ENCODE measurements at places on chromosomes 7 and 10.

DNA sequence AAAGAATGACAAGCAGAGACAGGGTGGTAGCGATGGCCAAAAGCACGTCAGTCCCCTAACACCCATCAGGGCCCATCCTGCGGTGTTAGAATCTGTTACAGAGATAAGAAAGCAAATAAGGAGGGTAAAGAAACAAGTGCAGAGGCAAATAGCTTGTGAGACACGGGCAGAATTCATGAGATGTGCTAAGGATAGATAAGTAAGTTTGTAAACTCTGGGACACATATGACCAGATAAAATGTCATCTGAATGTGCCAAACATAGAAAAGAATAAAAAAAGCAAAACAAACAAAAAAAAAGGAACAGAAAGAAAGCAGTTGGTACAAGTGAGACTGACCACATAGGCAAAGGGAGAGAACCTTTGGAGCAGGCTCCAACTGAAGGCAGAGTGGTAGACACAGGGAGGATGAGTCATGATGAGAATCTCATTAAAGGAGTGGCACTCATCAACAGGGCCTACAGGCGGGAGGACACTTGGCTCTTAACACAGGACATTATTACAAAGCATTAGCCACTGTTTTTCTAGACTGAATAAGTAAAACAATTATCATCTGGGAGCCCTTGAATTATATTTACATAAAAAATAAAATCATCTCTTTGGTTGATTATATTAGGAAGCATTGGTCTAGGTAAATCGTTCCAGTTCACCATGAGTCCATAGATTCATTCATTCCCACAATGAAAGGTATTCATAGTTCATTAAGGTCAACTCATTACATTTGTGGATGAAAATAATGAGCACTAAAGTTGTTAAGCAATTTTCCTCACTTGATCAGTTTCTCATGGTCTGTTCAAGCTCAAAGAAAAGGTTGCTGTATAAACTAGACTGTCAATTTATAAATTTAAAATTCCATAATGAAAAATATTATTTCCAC is 21.5 kb upstream of the EPHB6 start:
- no peaks in the 10 kb centered on the region for H3K36me3 ChIP-seq
- H3K27me3 ChIP-seq: no peaks in the 10 kb centered on the region
- H3K4me3 ChIP-seq: no peak overlapping the region
- DNase-seq: no peak

DNA sequence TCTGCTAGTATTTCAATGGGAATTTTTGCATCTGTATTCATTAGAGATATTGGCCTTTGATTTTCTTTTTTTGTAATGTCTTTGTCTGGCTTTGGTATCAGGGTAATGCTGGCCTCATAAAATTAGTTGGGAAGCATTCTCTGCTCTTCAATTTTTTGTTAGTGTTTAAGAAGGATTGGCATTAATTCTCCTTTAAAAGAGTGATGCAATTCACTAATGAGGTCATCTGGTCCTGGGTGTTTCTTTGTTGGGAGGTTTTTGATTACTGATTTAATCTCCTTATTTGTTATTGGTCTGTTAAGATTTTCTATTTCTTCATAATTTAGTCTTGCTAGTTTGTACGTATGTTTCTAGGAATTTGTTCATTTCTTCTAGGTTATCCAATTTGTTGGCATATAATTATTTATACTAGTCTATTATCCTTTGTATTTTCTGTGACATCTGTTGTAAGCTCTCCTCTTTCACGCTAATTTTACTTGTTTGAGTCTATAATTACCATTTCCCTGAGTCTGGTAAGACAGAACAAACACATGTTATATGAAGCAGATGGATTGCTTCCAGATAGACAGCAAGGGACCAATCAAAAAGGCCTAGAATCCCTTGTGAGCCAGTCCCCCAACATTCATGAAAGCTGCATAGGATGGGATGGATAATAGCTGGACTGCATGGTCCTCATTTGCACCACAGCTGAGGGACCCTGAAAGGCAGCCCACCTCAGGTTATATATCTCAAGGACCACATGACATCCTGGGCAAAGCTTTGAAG is 54.4 kb downstream of the MTPAP start:
- H3K4me1 ChIP-seq: no peaks in the 10 kb centered on the region
- no peak overlapping the region for H3K4me3 ChIP-seq
- H3K36me3 ChIP-seq: no peaks in the 10 kb centered on the region
- H3K27ac ChIP-seq: no peak overlapping the region

GRCh38 chr10:110076559-110077318 is 69.0 kb downstream of the ADD3 start:
- H3K4me1 ChIP-seq: peaks cover 56% of the 10 kb centered on the region
- H3K27ac ChIP-seq: peak overlapping the region; percentile 67
- no peaks in the 10 kb centered on the region for H3K36me3 ChIP-seq
- no peaks in the 10 kb centered on the region for H3K27me3 ChIP-seq
- H3K4me3 ChIP-seq: peak overlapping the region; percentile 13
- DNase-seq: peak; percentile 90

DNA sequence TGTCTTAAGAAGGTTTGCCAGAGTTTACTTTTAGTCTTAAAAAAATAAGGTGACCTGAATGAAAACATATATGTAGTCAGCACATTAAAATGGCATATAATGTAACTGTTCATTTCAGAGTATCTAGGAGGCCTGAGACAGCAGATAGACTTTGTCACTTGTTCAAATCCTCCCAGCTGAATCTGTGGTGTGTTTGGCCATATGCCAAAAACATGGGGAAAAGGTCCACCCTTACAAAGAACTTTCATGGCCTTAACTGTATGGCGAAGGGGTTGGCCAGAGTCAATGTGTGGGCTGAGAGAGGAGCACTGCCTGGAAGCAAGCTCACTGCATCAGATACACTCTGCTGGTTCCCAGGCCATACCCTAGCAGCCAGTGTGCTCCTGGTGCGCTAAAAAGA is 113.7 kb downstream of the ALOX5 start:
- H3K36me3 ChIP-seq: peaks cover 16% of the 10 kb centered on the region
- no peaks in the 10 kb centered on the region for H3K27me3 ChIP-seq
- H3K27ac ChIP-seq: no peak overlapping the region
- no peak for DNase-seq

GRCh38 chr7:157271991-157272324 is 64.8 kb upstream of the DNAJB6 start:
- H3K27me3 ChIP-seq: no peaks in the 10 kb centered on the region
- H3K4me3 ChIP-seq: no peak overlapping the region
- H3K27ac ChIP-seq: no peak overlapping the region

- H3K27me3 ChIP-seq: no peaks in the 10 kb centered on the region
- no peak for DNase-seq
- H3K4me1 ChIP-seq: peaks cover 3% of the 10 kb centered on the region
- no peak overlapping the region for H3K4me3 ChIP-seq
- H3K36me3 ChIP-seq: no peaks in the 10 kb centered on the region
Measured at GRCh38 chr7:99167072-99167471, 23.2 kb upstream of the SMURF1 start.

GRCh38 chr7:22837308-22837707 is 14.7 kb upstream of the TOMM7 start:
- no peaks in the 10 kb centered on the region for H3K36me3 ChIP-seq
- no peak for DNase-seq
- no peak overlapping the region for H3K4me3 ChIP-seq
- H3K27me3 ChIP-seq: no peaks in the 10 kb centered on the region

DNA sequence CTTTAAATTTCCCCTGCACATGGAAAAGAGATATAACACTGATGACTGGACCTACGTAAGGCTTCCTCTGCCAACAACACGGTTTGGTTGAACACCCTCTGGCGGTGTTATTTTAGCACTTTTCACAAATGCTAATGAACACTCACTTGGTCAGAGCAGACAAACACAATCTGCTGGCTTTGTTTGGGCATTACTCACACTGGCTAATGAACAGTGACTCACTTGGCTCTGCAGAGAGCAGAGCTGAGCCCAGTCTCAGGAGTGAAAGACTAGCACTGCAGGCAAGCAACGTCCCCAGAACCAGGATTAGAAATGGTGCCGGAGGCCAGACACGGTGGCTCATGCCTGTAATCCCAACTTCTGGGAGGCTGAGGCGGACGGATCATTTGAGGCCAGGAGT is 430.8 kb downstream of the PLXNA4 start:
- no peaks in the 10 kb centered on the region for H3K4me1 ChIP-seq
- no peak for DNase-seq

DNA sequence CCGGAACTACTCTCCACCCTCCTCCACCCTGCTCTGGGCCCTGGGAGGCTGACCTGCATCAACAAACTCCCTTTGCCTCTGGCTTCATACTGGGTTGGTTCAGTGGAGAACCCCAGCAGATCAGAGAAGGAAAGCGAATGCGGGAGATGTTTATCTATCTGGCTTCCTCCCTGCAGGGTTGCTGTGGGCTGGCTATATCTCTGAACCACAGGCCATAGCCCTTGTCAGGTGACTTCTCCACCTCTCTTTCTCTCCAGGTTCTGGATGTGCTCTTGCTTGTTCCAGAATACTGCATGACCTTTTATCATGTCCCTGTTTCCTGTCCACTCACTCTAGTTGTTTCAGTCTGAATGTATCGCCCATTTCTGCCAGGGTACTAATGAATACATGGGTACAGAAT is 51.7 kb upstream of the IFRD1 start:
- peaks cover 21% of the 10 kb centered on the region for H3K4me1 ChIP-seq
- H3K27ac ChIP-seq: no peak overlapping the region
- no peaks in the 10 kb centered on the region for H3K36me3 ChIP-seq

GRCh38 chr7:154581251-154581890 is 421.6 kb downstream of the PAXIP1 start:
- H3K4me1 ChIP-seq: no peaks in the 10 kb centered on the region
- H3K27ac ChIP-seq: no peak overlapping the region
- H3K36me3 ChIP-seq: no peaks in the 10 kb centered on the region
- H3K4me3 ChIP-seq: no peak overlapping the region
- H3K27me3 ChIP-seq: no peaks in the 10 kb centered on the region

DNA sequence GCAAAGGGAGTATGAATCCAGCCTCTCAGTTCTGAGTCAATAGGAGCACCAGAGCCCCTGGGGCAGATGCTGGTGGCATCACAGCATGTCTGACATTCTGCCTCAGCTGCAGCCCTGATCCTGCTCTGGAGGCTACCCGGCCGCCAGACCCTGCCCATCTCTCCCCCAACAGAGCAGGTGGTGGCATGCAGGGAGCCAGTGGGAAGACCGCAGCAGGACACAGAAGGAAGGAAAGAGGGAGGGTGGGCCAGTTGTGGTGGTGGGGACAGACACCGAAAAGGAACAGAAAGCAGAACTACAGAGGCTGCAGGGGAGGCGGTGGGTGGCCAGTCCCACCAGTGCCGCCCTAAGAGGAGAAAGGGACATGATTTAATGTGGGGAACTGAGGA is 35.3 kb downstream of the BLNK start:
- H3K4me3 ChIP-seq: peak overlapping the region; percentile 26
- H3K27ac ChIP-seq: no peak overlapping the region
- H3K36me3 ChIP-seq: no peaks in the 10 kb centered on the region
- peak; percentile 94 for DNase-seq
- peaks cover 30% of the 10 kb centered on the region for H3K4me1 ChIP-seq

GRCh38 chr7:20351901-20352300 is 21.2 kb downstream of the ITGB8 start:
- DNase-seq: no peak
- H3K27me3 ChIP-seq: no peaks in the 10 kb centered on the region
- no peak overlapping the region for H3K27ac ChIP-seq
- H3K4me3 ChIP-seq: no peak overlapping the region
- no peaks in the 10 kb centered on the region for H3K4me1 ChIP-seq

GRCh38 chr10:13882119-13882711 is 295.4 kb downstream of the PRPF18 start:
- DNase-seq: peak; percentile 65
- H3K36me3 ChIP-seq: no peaks in the 10 kb centered on the region
- H3K27me3 ChIP-seq: peaks cover 35% of the 10 kb centered on the region
- no peak overlapping the region for H3K27ac ChIP-seq
- H3K4me1 ChIP-seq: peaks cover 16% of the 10 kb centered on the region
- H3K4me3 ChIP-seq: peak overlapping the region; percentile 9

GRCh38 chr7:26993816-26994810 is 101.7 kb downstream of the HOXA1 start:
- no peaks in the 10 kb centered on the region for H3K27me3 ChIP-seq
- no peak overlapping the region for H3K4me3 ChIP-seq
- DNase-seq: no peak

GRCh38 chr10:76270464-76270863 is 839.0 kb downstream of the LRMDA start:
- no peaks in the 10 kb centered on the region for H3K4me1 ChIP-seq
- no peak for DNase-seq
- no peak overlapping the region for H3K4me3 ChIP-seq
- H3K36me3 ChIP-seq: no peaks in the 10 kb centered on the region
- no peaks in the 10 kb centered on the region for H3K27me3 ChIP-seq

DNA sequence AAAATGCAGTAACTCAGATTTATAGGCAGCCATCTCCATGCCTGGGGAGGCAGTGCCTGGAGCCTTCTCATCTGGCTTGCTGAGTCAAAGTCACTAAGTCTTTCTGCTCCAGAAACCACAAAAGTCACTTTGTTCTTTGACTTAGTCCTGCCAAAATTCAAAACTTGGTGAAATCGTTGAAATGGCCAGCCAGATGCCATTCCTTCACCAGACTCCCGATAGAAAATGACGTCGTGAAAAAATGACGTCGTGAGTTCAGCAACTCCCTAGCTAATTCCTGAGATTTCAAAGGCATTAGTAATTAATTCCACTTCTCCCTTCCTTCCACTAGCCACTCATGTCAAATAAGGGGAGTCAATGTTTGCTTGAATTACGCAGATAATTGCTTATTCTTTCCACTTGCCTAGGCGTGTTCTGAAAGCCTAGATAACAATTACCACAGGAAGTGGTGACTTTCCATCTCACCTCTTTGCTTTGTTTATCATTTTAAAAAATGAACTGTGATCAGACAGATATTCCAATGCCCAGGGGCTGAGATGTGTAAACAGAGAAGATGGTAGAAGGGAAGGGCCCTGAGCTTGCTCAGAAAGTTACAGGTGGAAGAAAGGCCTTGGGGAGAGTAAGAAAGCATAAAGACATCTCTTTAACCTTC is 48.5 kb upstream of the OSBPL3 start:
- no peak overlapping the region for H3K27ac ChIP-seq
- H3K27me3 ChIP-seq: no peaks in the 10 kb centered on the region
- no peak overlapping the region for H3K4me3 ChIP-seq
- no peaks in the 10 kb centered on the region for H3K36me3 ChIP-seq
- DNase-seq: peak; percentile 16
- no peaks in the 10 kb centered on the region for H3K4me1 ChIP-seq

DNA sequence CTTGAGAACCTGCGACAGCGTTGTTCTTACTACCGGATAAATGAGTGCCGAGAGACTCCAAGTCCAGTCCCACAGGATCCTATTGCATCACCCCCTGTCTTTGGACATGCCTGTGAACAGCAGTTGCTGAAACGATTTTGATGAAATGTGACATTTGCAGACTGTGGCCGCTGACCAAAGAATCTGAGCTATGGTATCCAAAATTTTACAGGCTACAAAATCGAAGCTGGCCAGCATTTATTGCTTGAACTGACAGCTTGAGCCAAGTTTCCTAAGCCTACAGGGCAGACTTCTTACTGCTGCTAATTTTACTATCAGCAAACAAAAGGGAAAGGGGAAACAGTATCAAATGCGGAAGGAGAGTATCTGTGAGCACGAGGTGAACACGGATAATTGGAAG is 12.1 kb upstream of the NPVF start:
- no peaks in the 10 kb centered on the region for H3K4me1 ChIP-seq
- H3K4me3 ChIP-seq: no peak overlapping the region
